ENCODE measurements at places on chromosomes 16 and 17.

DNA sequence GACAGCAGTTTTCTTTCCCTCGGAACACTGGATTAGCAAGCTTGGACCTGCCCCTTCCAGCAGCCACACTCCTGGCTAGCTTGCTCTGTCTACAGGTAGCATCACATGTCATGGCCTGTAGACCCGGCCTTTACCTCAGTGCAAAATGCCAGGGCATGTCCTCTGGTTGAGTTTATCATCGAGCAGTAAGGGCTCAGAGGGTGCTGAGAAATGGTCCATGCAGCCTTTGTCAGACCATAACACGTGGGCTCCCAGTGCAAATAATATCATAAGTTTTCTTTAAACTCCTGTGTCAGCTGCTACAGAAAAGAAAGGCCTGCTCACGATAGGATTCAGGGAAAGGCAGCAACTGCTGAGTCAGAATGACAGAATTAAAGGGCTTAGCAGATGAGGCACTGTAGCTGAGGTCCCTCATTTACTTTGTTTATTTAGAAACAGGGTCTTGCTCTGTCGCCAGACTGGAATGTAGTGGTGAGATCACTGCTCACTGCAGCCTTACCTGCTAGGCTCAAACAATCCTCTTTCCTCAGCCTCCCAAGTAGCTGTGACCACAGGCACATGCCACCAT, 8.0 kb upstream of the GNA13 start:
- DNase-seq = no peak

GRCh38 chr17:82490512-82491195, 28.9 kb upstream of the FOXK2 start:
- DNase-seq = no peak

- DNase-seq = no peak
These were observed 3.0 kb downstream of the CCNF start for GRCh38 chr16:2432286-2432685.

- no peak for DNase-seq
These were observed 968 bp upstream of the PRKAR1A start for GRCh38 chr17:68511254-68511670.

All from stimulated activated CD4-positive, alpha-beta T cell treated with anti-CD3 and anti-CD28 coated beads, Interleukin-15, amount 100 ng/mL, for 1 hour (primary cell).